ENCODE measurements at places on chromosomes 2 and 18. TPM values are rescaled to one million over a fixed set of nuclear protein-coding genes. Genes with fewer than 3 reads are reported as not detected.
A peak's percentile ranks its signal among the peaks of the same experiment; 100 is the strongest.

The EFR3B gene
- polyA plus RNA-seq, result 0.22 TPM

The DSEL gene
- 0.22 TPM for polyA plus RNA-seq

The MAL gene
- polyA plus RNA-seq, result 12.7 TPM

- H3K4me3 ChIP-seq, result no peak overlapping the region
- H3K4me1 ChIP-seq, result peaks cover 3% of the 10 kb centered on the region
- H3K27me3 ChIP-seq, result no peaks in the 10 kb centered on the region
Observed at GRCh38 chr2:135954020-135954601, 31.3 kb downstream of the DARS1 start.

DNA sequence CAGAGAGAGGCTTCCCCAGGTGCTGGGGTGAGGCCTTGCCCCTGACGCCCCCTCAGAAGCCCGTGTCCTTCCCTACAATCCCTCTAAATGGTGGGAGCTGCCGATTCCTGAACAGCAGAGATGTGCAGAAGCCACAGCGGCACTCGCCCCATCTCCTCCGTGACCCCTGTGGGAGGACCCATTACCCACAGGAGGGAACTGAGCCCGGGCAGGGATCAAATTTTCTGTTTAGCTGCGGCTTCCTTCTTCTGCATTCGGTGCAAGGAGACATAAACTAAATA lies 181.2 kb upstream of the RAB6C start:
- no peaks in the 10 kb centered on the region for H3K4me1 ChIP-seq
- DNase-seq, result no peak
- no peaks in the 10 kb centered on the region for H3K36me3 ChIP-seq
- no peak overlapping the region for H3K4me3 ChIP-seq

DNA sequence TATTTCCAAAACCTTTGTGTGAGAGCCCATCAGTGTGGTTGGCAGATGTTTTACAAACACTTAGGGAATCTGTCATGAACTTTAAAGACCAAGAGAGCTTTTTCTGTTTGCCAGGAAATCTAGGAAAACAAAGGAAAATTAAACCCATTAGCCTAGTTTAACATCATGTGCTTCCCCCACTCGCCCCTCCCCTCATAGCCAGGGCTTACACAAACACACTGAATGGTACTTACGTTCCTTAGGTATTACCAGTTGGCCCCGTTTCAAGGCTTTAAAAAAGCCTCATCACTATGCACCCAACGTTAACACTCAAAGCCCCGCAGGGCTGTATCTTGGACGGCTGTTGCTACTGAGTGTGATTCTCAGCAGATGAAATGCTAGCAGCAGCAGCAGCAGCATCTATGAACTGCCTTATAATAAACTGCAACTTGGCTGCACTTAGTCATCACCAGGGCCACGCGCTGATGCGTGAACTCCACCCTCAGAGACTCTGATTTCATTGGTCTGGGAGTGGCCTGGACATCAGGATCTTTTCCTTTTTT lies 20.1 kb upstream of the TTC39C start:
- H3K36me3 ChIP-seq, result no peaks in the 10 kb centered on the region
- H3K4me3 ChIP-seq, result no peak overlapping the region
- H3K4me1 ChIP-seq, result no peaks in the 10 kb centered on the region
- H3K27ac ChIP-seq, result peak overlapping the region; percentile 1

Data from spleen (tissue), 13 donors.